ENCODE measurements at places on chromosomes 1 and 21.

- no peak for DNase-seq
These were observed 327.5 kb upstream of the POGK start for GRCh38 chr1:166511761-166512160.

- no peak for DNase-seq
These were observed 165.0 kb upstream of the VAMP3 start for GRCh38 chr1:7606096-7606495.

GRCh38 chr21:31500071-31500470 lies 156.0 kb upstream of the TIAM1 start:
- no peak for DNase-seq

GRCh38 chr1:195768936-195769335 lies 839.3 kb downstream of the KCNT2 start:
- no peak for DNase-seq

DNA sequence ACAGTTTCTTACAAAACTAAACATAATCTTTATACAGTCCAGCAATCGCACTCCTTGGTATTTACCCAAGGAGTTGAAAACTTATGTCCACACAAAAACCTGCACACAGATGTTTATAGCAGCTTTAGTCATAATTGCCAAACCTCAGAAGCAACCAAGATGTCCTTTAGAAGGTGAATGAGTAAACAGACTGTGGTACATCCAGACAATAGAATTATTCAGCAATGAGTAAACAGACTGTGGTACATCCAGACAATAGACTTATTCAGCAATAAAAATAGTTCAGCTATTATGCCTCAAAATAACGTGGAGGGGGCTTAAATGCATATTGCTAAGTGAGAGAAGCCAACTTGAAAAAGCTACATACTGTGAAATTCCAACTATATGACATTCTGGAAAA lies 87.0 kb upstream of the GALNT2 start:
- DNase-seq: no peak

- no peak for DNase-seq
These were observed 67.0 kb downstream of the IVNS1ABP start for GRCh38 chr1:185250063-185250462.

- no peak for DNase-seq
These were observed 39.3 kb downstream of the POFUT2 start for GRCh38 chr21:45248301-45248892.

DNA sequence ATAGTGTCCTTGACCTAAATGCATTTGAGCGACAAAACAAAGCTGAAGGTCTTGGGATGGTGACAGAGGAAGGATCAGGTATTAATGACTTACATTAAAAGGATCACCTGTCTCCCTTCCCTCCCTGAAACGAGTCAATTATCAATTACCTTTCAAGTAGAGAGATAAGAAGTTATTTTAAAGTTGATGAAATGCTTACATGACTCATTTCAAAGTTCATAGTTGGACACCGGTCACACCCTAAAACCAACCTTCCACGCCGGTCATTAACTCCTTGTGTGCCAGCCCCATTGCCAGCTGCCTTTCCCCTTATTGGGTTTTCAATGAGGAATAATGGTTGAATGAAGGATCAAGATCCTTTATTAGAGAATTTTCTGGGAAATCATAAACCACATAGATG lies 129.8 kb downstream of the ZP4 start:
- DNase-seq: no peak

GRCh38 chr1:87115317-87115890 lies 201.0 kb downstream of the HS2ST1 start:
- no peak for DNase-seq

DNA sequence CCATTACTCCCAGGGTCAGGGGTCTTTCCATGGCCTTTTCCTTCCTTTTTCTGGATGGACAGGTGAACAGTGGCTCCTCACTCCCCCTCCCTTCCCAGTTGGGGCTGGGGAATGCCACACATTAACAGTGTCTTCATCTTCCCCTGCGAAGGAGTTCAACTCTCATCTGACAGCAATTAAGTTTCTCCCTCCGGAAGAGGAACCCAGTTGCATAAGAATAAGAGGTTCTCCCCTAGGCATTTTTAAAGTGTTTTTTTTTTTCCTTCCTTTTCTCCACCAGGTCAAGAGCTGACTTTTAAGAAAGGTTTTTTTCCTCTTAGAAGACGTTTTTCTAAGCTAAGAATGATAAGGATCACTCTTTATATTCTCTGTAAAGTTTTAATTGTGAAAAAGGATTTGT lies 42.3 kb upstream of the FASLG start:
- no peak for DNase-seq

- DNase-seq: no peak
These were observed 70.0 kb downstream of the LEPR start for GRCh38 chr1:65490231-65491009.

DNA sequence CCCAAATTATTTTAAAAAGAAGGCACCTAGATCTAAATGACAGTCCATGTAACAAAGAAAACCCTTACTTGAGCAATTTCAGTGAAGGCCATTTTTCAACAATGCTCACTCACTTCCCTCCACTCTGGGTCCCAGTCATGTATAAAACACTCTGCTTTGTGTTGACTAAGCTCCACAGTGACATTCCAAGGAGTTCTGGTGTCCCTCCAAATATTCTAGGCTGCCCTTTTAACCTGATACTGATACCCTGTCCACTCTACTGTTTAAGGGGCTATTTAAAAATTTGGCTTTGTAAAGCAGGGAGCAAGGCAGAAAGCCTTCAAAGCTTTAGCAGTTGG lies 73.6 kb downstream of the GNG12 start:
- DNase-seq: no peak

Data from NCI-H2107 (cell line).